Smooth muscle cell of trachea (primary cell): ENCODE measurements at places on chromosomes 3 and 15. TPM values are rescaled to one million over a fixed set of nuclear protein-coding genes. Genes with fewer than 3 reads are reported as not detected.

Gene NSMCE3
- 10.0 and 12.1 TPM in 2 replicates for total RNA-seq

Gene SAMD7
- total RNA-seq: not detected in 2 replicates

Gene PROS1
- total RNA-seq: 22.5 and 25.2 TPM in 2 replicates

Gene CIDEC
- total RNA-seq: 0.17 and 0.44 TPM in 2 replicates

Gene EPHB1
- under 0.01 and 0.15 TPM in 2 replicates for total RNA-seq

Gene RAD51
- total RNA-seq: 1.3 and 4.1 TPM in 2 replicates

Gene CLDN1
- total RNA-seq: 0.15 and 0.50 TPM in 2 replicates

Gene ALS2CL
- total RNA-seq: 0.87 and 2.5 TPM in 2 replicates

Gene SYNPR
- not detected in 2 replicates for total RNA-seq

Gene PYDC2
- not detected in 2 replicates for total RNA-seq

Gene SPINK8
- total RNA-seq: not detected in 2 replicates

Gene ACVR2B
- 1.8 and 2.0 TPM in 2 replicates for total RNA-seq

Gene TUSC7
- total RNA-seq: under 0.01 TPM in 1 of 2 replicates, not detected in the other

Gene BOC
- total RNA-seq: 3.3 and 8.6 TPM in 2 replicates

Gene C3orf62
- 1.3 and 2.3 TPM in 2 replicates for total RNA-seq

Gene OXTR
- 0.15 and 1.2 TPM in 2 replicates for total RNA-seq

Gene RHOV
- not detected in 2 replicates for total RNA-seq

Gene SLC22A13
- total RNA-seq: 0.73 and 1.2 TPM in 2 replicates

Gene MCF2L2
- 0.15 TPM in 1 of 2 replicates, not detected in the other for total RNA-seq

Gene AHSG
- not detected in 2 replicates for total RNA-seq

Gene TM4SF1
- total RNA-seq: 140 and 347 TPM in 2 replicates

Gene SLC12A1
- total RNA-seq: not detected in 2 replicates

Gene IDH2
- total RNA-seq: 48.8 and 66.0 TPM in 2 replicates

Gene KCNMB3
- 0.50 and 1.0 TPM in 2 replicates for total RNA-seq
